Stromal cell of bone marrow (primary cell): ENCODE measurements at places on chromosomes 2 and 18.

- no peak for DNase-seq
These were observed 21.3 kb downstream of the PLA2R1 start for GRCh38 chr2:160041091-160041490.

GRCh38 chr2:118669654-118670053 lies 177.8 kb downstream of the EN1 start:
- DNase-seq: no peak

DNA sequence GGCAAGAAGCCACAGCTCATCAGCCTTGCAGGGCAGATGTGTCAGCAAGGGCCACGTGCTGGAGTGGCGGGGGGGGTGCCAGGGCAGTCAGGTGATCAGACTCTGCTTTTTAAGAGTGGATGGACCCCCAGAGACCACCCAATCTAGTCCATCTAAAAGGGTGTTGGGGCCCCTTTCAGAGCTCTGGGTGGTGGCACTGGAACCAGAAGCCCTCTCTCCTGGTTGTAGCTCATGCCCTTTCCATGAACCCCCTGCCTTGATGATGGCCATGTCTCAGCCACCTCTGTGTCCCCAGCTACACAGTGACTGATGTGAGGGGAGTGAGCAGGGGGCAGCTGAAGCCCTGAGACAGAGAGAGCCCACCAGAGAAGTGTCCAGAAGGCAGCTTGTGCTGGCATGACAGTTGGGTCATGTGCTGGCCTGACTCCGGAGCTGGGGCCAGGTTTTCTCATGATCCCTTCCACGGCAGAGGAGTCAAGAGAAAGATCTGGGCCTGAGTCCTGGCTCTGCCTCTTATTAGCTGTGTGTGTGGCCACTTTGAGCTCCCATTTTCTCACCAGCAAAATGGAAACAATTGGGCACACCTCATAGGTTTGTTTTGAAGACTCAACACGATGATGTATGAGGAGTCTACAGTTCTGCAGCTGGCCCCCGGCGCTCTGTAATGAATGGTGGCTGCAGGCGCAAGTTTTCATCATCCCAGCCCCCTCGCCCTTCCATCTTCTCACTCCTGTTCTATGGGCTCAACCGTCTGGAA lies 195.7 kb downstream of the ZFP36L2 start:
- DNase-seq: no peak

DNA sequence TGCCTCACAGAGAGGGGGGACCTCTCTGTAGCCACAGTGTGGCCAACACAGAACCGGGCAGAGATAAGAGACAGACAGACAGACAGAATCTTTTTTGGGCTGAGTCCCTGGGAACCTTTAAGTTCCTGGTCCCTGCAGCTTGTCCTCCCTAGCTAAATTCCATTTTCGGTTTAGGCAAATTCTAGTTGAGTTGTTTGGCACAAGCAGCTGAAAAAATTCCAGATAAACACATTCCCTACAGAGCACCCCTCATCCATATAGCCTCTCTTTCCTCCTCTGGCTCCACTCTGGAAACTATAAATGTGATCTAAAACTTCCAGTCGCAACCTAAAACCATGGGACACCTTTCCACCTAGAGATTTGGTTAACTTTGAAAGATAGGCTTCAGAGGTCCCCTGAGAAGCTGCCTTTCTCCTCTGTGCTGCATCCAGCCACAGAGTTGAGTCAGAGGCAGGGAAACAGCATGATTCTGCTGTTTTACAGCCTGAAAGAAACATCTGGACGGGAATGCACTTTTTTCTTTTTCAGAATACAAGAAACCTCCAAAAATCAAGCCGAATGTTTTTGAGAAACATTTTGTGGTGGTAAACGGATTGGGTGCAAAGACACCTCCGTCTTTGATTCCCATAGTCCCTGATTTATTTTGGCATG lies 30.9 kb downstream of the SLC4A3 start:
- DNase-seq: peak; percentile 56

DNA sequence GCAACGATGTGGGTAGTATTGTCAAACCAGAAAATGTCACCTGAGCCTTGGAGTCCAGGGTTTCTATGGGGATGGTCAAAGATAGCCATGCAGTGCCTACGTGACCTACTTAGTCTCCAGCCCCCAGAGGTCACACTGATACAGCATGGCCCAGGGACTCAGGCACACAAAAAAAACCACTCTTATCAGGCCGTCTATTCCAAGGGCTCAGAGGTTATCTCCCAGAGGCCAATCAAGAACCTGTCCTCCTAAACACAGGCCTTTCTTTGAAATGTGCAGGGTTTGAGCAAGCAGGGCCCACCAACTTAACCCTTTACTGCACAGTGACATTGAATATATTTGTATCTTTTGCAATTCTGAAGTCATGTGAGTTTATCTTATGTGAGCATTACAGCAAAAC lies 82.7 kb downstream of the MRO start:
- DNase-seq: no peak

DNA sequence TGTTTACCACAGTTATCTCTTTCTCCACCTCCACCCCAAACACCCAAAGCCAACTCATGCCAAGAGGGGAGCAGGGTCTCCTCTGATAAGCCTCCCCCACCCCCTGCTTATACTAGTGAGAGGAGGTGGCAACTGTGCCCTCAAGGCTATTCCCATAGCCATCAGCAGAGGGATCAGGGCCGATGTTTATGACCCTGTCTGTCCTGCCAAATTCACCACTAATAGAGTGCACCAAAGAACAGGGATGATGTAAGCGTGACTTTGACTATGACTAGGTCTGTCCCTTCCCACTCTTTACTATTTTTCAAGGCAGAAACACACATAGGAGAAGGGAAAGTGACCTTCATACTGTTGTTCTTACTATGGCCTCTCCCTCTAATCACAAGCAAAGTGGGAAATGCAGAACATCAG lies 74.6 kb downstream of the CLHC1 start:
- DNase-seq: peak; percentile 50
